Effector memory CD4-positive, alpha-beta T cell (primary cell): ENCODE measurements at places on chromosomes 6 and 20.

- DNase-seq: no peak
These were observed 14.2 kb upstream of the TOX2 start for GRCh38 chr20:43900496-43900895.

GRCh38 chr6:139355172-139355571 lies 19.3 kb downstream of the CITED2 start:
- DNase-seq: no peak

DNA sequence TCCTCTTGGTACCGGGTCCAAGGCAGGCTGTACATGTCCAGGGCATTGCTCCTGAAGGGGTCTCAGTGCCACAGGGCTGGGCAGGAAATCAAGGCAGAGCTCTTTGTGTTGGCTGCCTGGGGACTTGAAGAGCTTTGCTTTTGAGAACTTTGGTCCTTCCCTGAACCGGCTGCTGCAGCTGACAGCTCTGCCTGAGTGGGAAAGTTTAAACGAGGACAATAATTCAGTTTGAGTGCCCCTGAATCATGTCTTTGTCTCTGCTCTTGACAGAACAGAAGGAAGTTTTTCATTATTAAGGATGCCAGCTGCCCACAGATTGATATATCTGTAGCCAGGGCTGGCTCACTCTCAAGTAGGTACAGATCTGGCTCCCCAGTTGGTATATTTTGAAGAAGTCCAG lies 56.1 kb downstream of the ANKRD6 start:
- DNase-seq: no peak

GRCh38 chr20:38730989-38731737 lies 6.9 kb downstream of the SLC32A1 start:
- peak; percentile 49 for DNase-seq
